ENCODE measurements at places on chromosomes 11 and 22.

- DNase-seq, result no peak
These were observed 73.1 kb downstream of the CDKN1C start for GRCh38 chr11:2812371-2812991.

- no peak for DNase-seq
These were observed 37.6 kb downstream of the PTPRJ start for GRCh38 chr11:48017831-48018527.

DNA sequence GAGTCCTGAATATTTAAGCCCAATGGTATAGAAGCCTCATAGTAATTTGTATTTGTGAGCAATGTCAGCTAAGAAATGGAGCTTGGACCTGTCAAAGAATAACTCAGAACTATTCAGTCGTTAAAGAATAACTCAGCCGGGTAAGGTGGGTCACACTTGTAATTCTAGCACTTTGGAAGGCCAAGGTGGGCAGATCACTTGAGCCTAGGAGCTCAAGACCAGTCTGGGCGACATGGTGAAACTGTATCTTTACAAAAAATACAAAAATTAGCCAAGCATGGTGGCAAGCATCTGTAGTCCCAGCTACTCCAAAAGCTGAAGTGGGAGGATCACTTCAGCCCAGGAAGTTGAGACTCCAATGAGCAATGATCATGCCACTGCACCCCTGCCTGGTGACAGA lies 1526.5 kb downstream of the LRRC4C start:
- no peak for DNase-seq

DNA sequence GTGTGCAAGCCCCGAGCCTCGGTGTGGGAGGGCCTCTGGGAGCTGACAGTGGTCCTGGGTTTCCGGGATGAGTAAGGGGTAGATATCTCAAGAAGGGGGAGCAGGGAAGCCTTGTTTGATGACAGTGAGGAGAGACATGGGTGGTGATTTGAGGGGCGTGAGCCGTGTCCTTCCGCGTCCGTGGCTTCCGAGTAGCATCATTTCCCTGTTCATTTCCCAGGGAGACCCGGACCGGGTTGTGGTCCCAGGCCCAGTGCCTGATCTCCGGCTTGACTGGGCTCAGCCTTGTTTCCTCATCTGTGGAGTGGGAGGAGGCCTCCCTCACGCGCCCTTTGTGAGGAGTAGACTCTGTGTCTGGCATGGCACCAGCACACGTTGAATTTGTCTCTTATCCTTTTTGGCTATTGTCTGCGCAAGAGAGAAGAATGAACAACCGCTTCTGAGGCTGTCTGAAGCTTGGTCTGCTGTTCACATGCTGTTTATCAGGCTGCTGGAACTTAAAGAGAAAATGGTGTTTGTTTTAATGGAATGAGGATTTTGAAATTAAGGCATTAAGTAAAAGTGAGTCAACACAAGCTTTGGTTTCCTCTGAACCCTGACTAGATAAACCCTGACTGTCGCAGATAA lies 348.5 kb downstream of the TBC1D22A start:
- DNase-seq, result no peak

DNA sequence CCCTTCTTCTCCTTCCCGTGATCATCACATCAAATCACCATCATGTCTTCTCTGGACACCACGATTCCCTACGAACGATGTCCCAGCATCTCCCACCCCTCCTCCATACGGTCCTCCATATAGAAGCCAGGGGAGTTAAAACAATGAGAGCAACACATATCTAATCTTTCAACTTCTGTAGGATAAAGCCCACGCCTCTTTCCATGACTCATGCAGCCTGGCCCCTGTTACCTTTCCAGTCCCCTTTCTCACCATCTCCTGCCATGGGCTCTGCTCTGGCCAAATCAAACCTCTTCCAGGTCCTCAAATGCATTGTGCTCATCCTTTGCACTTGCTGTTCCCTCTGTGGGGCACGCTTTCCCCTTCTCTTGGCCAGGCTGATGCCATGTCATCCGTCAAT lies 23.6 kb downstream of the RPS6KA4 start:
- no peak for DNase-seq
